ENCODE measurements at places on chromosomes 1 and 21.

DNA sequence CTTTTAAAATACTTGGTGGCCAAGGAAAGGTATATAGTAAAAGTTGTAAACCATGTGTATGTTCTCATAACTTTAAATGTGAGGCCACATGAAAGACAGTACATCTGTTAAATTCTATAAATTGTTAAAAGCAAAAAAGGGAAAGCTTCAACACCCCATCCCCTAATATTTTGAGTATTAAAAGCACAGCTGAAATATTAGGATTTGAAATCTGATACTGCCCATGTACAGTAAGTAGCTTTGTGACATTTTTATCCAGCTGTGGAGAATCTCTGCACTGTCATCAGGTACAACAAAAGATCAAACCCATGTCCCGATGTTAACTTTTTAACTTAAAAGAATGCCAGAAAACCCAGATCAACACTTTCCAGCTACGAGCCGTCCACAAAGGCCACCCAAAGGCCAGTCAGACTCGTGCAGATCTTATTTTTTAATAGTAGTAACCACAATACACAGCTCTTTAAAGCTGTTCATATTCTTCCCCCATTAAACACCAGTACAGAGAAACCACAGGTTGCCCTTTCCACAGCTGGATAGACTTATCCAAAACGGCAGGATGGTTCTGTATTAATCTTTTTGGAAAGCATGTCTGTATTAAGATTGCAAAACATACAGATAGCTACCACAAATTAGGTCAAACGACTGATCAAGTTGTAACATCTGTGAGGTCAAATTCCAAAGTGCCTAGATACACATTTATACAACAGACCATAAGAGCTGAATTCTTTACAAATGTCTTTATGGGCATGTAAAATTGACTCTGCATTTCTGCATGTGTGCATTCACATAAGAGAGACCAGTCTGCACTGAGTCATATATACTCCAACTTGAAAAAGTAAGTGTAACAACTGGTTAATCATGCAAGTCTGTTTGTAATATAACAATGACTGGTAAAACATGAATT lies 5.2 kb downstream of the IRF2BP2 start:
- peak; percentile 65 for DNase-seq

DNA sequence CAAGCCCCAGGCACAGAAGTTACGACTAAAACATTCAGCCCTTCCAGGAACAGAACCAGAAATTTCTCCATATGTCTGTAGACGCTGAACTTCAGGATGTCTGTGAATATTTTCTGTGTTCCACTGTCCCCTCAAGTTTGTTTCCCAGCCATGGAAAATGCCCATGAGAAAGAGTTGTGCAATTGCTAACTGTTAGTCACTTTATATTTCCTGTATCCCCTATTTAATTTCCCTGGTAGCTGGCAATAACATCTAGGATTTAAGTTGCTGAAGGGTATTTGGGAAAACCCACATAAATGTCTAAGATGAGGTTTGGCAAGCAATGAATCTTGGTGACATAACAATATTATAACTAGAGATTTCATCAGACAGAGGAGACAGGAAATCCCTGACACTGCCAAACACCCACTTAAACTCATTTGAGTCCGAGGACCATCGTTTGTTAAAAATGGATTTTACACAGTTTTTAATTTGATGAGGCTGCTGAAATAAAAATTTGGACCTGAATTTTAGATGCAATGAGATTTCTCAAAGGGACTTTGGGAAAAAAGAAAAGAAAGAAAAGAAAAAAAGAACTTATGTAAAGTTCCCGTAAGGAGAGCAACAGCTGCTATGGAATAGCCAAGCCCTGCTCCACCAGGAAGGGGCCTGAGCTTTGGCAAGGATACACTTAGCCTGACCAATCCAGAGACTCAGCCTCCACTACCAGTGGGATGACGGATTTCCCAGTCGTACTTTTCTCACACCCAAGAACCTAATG lies 21.8 kb upstream of the ERRFI1 start:
- DNase-seq: peak; percentile 89

- no peak for DNase-seq
Measured at GRCh38 chr21:34596561-34597271, 18.2 kb downstream of the RCAN1 start.

DNA sequence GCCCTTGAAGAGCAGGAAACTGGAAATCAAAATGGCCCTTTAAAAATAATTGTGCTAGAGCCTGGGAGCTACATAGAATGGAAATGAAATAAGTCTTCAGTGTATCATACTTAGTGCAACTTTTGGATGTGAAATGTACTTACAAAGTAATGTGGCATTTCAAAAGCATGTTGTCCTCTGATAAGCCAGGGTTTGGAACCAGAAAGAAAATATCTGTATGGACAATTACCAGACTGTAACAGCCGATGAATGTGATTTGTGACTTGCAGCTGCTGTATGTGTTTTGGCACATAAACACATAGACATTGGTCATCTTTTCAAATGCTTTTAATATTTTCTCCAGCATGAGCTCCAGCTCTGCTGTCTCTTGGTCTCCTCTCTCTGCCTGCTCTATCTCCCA lies 546.4 kb downstream of the OMA1 start:
- no peak for DNase-seq

- DNase-seq: no peak
Measured at GRCh38 chr1:167829868-167830267, 84.1 kb downstream of the ADCY10 start.

DNA sequence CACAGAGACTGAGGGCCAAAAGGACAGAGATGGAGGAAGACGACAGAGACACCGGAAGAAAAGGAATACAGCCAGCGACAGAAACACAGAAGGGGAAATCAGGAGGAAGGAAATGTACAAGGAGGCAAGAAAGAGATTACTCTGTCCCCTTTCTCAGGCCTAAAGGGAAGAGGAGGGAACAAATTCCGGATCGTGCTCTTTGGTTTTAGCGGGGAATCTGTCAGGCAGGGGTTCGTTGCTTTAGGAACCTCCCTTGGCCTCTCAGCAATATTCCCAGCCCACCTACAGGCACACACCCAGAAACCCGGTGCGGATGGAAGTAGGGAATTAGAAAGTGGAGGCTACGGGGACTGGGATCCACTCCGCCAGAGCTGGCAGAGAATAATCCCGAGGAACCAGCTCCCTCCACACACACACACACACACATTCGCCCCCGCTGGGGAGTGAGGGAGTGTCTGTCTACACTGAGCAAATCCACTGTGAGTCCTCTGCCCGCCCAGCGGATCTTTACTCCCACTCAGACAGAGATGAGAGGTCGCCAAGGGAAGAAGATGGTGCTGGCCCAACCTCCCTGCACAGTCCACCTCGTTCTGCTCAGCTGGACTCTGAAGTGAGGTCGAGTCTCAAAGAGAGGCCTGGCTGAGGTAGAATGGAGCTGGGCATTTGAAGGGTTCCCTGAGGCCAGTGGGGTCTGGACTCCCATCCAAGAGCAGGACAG lies 5.7 kb downstream of the TAL1 start:
- no peak for DNase-seq

DNA sequence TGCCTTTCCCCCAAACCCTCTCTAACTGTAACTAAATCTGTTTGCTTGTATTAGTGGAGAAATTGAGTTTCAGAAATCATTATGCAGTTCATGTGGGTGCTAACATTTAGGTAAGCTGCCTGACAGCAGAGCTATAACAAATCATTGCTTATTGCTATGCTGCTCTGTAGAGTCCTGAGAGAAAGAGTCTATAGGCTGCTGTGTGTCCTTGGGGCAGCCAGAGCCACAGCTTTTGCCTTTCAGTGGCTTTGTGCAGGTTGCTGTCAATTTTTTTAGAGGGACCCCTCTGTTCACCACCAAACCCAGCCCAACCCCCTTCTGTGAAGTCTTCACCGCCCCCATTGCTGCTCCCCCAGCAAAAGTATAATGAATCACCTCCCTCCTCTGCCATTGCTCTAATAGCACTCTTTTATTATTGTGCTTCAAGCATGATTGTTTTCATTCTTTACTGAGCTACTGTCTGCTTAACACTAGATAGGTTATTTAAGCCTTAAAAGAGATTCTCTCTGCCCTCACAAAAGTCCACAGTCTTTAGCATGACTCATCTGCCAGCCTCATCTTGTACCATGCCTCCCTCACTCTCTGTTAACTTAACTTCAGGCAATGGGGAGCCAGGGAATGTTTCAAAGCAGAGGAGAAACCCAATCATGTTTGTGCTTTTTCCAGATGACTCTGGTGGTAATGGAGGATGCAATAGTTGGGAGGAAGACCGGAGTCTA lies 38.6 kb downstream of the DIRAS3 start:
- peak; percentile 47 for DNase-seq

DNA sequence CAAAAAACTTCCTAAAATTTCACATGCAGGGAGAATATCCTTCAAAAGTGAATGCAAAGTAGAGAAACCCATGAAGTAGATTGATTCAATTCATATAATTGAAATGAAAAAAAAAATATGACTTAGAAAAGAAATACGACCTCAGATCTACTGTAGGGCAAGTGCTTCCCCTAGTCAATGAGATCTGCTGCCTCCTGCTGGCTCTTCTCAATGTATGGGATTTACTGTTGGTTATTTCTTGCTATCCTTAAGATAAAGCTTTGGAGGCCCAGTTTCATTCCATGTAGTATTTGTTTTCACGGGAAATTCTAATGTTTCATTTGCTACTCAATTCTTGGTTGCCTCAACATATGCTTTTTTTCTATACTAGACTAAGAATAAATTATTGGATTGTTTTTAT lies 46.2 kb downstream of the ZNF648 start:
- peak; percentile 9 for DNase-seq

GRCh38 chr21:44907966-44908895 lies 12.5 kb downstream of the ITGB2 start:
- no peak for DNase-seq

DNA sequence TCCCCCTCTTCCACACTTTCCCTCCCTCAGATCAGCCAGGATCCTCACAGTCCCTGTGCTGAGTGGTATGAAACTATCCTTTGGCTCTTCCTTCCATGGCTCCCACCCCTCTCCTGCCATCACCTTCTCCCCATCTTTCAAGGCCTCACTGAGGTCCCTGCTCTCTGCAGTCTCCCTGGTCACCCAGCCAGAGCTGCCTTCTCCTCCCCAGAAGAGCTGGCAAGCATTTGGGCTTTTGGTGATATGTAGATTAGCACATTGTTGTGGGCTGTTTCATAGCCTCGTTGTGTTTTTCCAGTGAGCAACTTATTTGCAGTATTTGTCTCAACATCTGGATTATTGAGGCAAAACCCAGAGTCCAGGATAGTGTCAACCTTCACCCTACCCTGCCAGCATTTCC lies 2.2 kb downstream of the CSF1 start:
- DNase-seq: no peak

All from epithelial cell of esophagus (primary cell).